CD8-positive, alpha-beta memory T cell (primary cell): ENCODE measurements at places on chromosomes 1 and 21.

DNA sequence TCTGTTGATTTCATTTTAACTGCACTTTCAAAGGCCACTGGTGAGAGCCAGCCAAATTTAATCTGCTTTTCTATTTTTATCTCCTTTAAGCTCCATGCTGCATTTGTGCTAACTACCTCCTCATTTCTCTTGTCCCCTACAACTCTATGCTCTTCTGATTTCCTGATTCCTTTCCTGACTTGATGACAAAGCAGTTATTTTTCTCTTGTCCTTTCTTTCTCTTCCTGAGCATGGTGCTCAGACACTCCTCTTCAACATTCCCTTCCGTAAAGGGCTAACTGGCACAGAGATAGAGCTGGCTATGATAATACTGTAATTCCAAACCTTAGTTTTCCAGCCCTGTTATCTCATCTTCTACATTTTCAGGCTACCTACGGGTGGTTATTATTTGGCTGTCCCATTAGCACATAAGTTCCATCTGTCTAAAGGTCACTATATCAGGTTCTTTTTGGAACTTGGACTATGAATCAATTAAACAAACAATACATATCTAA is 6.8 kb upstream of the BCAS2 start:
- DNase-seq: no peak

GRCh38 chr21:44972301-44972814 is 32.5 kb downstream of the SLX9 start:
- no peak for DNase-seq

DNA sequence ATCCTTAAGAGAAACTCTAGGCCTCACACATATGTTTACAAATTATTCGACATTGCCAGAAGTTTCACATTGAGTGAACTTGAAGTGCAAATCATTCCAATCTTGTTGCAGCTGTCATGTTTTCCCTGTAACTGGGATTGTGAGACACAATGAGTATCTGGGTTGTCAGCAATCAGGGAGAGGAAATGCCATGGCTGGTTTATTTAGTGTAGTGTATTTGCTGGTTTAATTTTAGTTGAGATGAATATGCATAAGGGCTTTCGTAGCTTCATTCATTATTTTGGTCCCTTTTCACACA is 54.2 kb upstream of the USP1 start:
- DNase-seq: no peak

DNA sequence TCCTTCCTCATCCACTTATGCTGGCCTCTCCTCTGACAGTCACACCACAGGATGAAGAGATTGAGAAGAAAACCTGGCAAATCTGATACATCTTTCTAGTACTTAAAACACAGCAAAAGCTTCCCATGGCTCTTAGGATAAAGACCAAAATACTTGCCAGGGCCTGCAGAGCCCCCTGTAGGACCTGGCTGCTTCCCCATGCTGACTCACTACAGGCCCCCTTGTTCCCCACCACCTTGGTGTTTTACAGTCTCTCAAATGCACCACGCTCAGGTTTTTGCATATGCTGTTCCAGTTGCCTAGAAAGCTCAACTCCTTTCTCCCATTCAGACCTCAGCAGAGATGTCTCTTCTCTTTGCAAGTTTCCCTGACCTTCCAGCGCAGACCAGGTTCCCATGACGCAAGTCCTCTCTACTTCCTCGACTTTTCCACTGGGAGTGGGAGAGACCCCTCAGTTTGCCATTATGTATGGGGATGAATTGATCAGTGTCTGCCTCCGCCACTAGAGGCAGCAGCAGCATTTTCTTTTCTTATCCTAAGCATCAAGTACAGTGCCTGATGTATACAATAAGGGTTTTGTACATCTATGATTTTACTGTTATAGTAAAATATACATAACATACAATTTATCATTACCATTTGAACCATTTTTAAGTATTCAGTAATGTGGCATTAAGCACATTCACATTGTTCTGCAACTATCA is 113.8 kb upstream of the C8B start:
- DNase-seq: no peak

DNA sequence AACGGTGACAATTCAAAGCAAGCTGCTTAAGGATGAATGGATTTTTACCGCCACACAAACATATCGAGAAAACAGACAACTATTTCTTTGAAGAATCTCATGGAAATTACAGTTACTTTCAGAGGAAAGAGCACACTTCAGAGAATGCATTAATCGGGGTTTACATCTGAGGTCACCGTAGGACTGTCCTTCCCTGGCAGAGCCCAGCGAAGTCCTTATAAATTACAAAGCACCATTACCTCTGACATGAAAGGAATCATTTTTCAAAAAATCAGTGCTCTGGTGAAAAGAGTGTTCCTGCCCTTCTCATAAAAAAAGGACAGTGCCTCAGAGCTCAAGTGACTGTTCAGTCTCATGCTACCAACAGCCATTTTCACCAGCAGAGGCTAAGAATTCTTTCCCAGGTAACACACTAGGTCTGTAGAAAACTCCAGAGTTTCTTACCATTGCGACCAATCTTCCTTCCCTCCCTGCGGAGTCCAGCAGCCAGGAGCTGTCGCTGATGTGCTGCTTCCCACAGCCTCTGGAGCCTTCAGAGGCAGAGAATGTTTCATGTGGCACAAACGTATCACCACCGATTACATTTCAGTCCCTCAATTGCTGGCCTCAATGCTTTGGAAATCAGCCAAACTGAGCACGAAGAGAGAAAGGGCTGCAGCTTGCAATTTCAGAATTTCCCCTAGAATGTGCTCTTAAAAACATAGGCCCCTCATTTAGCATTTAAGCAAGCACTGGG is 75.4 kb downstream of the PLD5 start:
- no peak for DNase-seq

GRCh38 chr1:78005755-78006154 is 1.0 kb downstream of the DNAJB4 start:
- no peak for DNase-seq

DNA sequence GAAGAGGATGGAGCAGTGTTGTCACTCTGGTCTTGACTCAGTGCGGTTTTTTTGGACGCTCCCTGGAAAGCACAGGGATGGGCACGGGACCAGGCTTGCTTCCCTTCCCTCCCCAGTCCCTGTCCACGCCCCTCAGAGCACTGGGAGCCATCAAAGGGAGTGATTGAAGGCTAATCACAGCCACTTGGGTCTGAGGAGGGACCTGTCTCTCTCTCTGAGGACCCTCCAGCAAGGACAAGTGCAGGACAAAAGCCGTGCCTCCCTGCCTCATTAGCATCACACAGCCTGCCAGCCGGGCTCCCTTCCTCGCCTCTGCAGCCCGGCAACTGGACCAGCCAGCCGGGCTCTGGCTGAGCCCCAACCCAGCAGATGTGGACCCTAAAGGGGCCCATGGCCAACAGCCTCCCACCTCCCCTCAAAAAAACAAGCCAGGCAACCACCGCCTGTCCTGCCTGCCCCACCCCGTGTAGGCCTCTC is 18.6 kb upstream of the PDZK1IP1 start:
- DNase-seq: no peak

GRCh38 chr21:42621819-42622177 is 31.6 kb upstream of the PDE9A start:
- no peak for DNase-seq

- DNase-seq: no peak
Measured at GRCh38 chr1:109164538-109164937, 49.2 kb upstream of the SARS1 start.

DNA sequence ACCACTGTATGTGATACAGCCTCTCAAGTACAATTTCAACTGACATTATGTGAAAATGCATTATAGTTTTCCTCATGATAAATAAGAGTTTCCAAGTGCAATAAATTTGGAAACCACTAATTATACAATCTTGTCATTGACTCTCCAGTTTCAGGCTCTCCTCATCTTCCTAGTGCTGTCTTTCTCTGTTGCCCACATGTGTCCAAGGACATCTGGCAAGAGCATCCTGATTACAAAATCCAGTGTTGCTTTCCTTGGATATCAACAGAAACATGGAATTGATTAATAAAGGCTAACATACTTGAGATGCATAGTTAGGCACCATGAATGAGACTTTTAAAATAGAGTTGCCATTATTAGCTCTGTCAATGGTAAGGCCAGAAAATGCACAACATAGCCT is 15.6 kb upstream of the MAP10 start:
- no peak for DNase-seq

DNA sequence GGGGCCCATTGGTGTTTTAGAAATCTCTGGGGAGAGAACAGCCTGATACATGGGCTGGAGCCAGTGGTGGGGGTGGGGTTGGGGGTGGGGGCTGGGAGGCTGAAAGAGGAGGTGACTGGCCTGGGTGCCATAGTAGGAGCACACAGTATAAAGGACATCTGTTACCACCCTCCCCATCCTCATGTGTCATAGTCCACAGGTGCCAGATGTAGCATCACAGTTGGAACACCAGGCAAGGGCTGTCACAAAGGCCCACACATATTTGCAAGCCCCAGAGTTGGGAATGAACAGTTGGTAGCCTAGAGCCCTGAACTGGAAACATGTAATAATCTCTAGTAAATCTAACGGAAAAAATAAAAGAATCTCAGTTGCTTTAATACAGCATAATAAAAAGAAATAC is 55.1 kb upstream of the CR2 start:
- no peak for DNase-seq
